Stimulated activated CD8-positive, alpha-beta memory T cell treated with anti-CD3 and anti-CD28 coated beads, Interleukin-12 subunit alpha, Interleukin-12 subunit beta, amount 100 ng/mL, for 1 hour (primary cell): ENCODE measurements at places on chromosomes 4 and X.

DNA sequence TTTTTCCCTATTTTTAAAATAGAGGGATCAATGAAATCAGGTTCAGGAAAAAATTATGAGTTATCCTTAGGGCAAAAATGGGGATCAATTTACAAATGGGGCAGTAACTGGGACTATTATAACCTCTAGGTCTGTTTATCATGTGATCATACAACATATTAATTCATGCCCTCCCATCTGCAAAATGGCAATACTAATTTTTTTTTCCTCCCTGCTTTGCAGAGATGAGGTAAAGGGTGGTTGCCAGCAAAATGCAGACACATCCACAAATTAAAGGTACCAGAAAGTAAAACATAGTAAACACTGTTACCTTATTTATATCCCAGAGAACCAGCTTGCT, 467 bp downstream of the HSD17B11 start:
- no peak for DNase-seq

DNA sequence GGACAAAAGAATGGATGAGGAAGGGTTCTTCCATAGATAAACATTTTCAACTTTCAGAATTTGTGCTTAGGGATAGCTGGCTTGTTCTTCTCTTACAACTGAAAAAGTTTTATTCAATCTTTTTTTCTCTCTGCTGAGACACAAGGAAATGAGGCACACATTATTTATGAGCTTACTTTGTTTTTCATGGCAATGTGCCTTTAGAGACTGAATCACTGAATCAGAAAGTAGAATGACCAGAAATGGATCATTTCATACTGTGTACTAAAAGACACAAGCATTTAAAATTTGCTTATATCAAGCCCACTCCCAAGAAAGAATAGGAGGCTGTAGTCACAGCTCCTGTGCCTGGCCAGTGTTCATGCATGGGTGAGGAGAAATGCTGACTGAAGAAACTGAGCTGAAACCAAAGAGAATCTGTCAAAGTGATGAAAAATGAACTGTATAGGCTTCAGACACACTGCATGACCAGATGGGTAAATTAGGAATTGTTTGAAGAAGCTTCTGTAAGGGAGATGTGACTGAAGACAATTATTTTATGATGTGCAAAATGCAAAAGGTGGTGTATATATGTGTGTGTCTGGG, 413.8 kb downstream of the RAPGEF2 start:
- DNase-seq = no peak

DNA sequence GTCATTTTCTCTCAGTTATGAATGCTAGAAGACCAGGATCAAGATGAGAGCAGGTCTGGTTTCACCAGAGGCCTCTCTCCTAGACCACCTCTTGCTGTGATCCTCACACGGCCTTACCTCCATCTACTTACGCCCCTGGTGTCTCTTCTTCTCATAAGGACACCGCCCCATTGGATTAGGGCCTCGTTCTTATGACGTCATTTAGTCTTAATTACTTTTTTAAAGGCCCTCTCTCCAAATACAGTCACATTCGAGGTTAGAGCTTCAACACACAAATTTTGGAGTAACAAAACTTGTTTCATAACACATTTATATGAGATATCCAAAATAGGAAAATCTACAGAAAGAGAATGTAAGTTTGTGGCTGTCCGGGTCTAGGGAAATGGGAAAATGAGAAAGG, 391.0 kb upstream of the PITX2 start:
- no peak for DNase-seq

- no peak for DNase-seq
These were observed 161.5 kb upstream of the GATB start for GRCh38 chr4:151922306-151922705.

DNA sequence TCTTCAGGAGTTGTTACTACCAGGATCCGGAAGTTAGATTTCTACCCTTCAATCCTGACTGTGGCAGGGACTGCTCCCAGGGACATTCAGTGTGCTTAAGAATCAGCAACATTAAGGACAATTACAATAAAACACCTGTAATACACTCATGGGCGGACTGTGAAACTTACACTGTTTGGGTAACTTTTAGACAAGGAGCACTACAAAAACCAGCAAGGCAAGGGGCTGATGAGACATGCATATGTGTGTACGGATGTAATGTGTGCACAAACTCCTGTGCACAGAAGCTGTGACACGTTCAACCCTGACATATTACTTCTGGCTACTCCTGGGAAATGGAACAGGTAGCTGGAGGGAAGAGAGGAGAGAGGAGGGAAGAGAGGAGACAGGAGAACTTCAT, 75.8 kb downstream of the FAT1 start:
- DNase-seq = no peak

GRCh38 chr4:27318740-27319139, 458.1 kb downstream of the STIM2 start:
- no peak for DNase-seq

GRCh38 chr4:81052119-81053068, 21.9 kb downstream of the BMP3 start:
- DNase-seq = peak; percentile 15

GRCh38 chr4:140826701-140827027, 70.5 kb upstream of the TBC1D9 start:
- DNase-seq = no peak

DNA sequence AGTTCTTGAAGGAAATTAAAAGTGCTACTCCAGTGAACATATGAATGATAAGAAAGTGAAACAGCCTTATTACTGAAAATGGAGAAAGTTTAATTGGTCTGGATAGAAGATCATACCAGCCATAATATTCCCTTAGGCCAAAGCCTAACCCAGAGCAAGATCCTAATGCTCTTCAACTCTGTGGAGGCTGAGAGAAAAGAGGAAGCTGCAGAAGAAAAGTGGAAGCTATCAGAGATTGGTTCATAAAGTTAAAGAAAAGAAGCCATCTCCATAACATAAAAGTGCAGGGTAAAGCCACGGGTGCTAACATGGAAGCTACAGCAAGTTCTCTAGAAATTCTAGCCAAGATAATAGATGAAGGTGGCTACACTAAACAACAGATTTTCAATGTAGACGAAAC, 85.5 kb upstream of the ATOH1 start:
- no peak for DNase-seq

- DNase-seq = no peak
These were observed 1115.4 kb downstream of the STPG2 start for GRCh38 chr4:97027728-97028410.

DNA sequence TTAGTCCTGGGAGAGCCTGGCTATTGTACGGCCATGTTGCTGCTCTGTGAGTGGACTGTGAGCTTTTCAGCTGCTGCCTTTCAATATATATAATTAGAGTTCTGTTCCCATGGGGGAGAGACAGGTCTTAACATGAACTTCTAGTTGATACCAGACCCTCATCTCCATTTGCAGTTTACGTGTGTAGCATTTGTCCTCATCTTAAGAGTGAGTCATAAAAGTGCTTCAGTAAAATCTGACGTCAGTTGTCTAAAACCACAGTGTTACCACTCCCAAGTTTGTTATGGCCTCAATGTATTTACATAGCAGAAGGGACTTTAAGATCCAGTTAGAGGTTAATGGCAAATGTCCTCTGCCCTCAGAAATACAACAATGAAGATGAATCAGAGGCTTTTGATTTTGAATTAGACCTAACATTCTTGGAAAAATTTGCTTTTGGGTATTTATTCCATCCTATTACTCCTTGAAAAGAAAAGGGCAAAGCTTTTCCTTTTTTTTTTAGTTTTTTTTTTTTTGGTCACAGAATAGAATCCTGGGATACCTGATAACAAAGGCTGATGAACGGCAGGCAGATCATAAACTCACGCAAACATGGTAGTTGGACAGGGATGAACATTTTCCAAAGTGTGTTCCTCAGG, 38.6 kb downstream of the PHOX2B start:
- DNase-seq = no peak

DNA sequence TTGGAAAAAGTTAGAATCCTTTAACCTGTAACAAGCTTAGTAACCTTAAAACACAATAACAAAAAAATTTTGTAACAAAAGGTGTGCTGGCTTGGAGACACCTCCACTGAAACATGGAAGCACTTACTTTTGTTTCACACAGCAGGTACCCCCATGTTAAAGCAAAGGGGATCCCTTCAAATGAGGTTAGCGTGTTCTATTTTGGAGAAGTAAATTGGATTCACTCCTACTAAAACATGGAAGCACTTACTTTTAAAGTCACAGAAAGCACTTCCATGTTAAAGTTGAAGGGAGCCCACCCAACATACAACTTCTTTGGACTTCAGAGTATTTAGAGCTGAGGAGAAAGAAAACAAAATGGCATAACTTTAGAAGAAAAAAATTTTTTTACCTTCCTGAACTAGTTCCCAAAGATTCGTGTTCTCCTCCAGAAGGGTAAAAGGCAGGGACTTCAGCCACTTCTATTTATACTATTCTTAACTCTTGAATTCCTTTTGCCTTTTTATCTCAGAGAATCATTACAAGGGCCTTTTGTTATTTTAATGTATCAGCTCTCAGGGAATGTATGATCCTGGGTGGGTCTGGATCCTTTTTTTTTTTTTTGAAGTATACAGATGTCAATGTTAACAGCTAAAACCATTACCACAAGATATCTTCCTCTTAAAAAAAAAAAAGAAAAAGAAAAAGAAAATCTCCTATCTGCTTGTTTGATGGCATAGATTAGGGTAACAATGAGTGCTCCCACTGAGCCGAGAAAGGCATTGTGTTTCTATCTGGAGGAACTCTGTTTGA, 11.5 kb downstream of the LARP7 start:
- DNase-seq = no peak

- no peak for DNase-seq
These were observed 58.1 kb downstream of the RAB40A start for GRCh38 chrX:103461156-103461555.

DNA sequence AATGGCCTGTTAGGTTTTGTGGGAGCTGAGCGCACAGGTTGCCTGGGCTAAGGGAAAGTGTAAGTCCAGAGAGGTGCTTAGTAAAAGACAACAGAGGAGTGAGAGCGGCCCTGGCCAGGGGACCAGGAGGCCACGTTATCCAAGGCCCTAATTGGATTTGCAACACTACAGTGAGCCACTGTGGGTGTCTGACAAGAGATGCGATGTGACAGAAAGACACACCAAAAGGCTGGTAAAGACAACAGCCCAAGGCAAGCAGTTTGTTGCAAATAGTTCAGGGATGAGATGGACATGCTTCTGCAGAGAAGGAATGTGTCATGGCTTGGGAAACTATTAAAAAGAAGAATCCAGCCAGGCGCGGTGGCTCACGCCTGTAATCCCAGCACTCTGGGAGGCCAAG, 162.7 kb upstream of the KIT start:
- DNase-seq = no peak

DNA sequence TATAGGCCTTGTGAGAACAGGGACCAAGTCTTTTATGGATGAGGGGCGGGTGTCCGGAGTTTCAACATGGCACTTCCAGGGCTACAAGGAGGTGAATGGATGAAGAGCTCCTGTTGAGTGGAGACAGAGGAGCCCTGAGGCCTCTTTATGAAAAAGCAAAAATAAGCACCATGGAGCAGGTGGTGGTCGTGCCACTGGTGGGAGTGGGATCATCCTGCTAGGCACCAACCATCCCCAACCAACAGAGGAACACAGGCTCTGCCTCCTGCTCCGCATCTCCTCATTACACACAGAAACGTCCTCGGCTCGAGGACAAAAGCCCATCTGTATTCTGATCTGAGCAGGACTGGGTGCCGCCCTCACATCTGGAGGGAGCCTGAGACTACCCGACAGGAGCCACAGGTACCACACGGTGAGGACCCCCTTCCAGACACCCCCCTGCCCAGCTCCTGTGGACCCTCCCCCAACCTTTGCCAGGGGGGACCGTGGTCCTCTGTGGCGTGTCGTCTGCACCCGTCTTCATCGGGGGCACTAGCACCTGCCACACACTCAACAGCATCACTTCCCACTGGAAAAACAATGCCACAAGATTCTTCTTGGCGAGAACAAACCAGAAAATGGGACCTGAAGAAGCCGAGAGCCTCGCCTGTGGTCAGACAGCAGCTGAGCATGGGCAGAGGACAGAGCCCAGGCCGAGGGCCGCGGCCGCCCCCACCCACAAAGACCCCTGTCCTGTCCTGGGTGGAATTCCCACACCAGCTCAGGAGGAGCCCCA, 3.9 kb upstream of the PDE6B start:
- DNase-seq = no peak

DNA sequence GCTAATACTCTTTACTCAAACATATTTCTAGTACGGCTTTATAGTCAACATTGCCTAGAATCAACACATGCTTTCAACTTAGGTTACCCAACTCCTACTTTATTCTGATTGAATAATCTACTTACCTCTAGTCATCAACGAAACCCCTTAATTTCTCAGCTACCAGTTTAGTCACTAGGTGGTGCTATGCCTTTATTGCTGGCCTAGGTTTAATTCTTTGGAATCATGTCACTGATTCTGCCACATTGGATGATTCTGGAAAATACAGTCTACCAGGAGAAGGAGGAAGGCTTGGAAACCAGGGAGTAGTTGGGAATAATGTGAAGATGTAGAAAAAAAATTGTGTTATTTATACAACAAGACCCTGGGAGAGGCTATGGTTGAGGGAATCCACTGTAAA, 167.7 kb downstream of the DCAF12L2 start:
- DNase-seq = no peak

DNA sequence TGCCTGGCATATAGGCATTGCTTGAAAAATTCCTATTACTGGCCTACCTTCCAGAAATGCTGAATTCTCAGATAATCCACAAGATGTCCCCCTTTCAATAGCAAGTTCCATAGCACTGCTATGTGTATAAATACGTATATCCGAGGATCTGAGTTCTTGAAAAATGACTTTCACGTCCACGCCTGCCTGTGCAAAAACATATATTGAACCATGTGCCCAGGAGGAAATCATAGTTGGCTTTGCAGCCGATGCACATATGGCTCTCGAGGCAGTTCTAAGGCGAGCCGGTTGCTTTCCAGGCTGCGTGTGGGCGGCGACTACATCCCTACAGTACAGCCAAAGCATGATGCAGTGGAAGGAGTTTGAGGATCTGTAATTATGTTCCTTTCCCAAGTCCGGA, 55.4 kb upstream of the ESX1 start:
- DNase-seq = no peak

- no peak for DNase-seq
These were observed 203.1 kb downstream of the LARP7 start for GRCh38 chr4:112840061-112840460.

GRCh38 chrX:139049465-139049864, 337.9 kb upstream of the FGF13 start:
- no peak for DNase-seq

GRCh38 chr4:92455951-92456350, 152.2 kb downstream of the GRID2 start:
- DNase-seq = no peak

GRCh38 chr4:25842229-25842845, 20.5 kb downstream of the SEL1L3 start:
- peak; percentile 23 for DNase-seq

DNA sequence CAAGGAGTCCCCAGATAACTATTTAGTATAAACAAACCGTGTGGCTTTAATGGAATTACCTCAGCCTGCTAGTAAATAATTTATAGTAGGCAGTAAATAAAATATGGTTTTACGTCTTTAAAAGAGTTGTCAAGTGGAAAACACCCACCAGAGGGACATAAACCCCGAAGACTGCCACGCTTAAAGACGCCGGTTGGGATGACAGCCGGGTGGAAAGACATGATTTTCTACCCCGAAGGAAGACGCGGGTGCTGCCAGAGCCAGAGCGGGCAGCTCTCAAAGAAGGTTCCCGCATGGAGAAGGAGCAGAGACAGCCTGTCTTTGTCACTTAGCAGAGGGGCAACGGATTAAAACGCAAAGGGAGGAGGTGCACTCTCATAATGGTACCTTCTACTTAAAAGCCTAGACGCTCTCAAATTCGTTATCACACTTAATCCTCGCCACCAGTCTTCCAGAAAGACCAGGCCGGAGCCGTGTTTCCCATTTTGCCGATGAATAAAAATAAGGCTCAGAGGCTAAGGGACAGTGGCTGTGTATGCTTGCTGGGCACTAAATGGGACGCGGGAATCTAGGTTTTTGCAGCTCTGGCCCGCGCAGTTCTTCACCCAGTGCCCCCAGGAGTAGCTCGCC, 140.5 kb upstream of the ZIC3 start:
- DNase-seq = no peak
